ENCODE measurements at places on chromosomes 7 and 10.

DNA sequence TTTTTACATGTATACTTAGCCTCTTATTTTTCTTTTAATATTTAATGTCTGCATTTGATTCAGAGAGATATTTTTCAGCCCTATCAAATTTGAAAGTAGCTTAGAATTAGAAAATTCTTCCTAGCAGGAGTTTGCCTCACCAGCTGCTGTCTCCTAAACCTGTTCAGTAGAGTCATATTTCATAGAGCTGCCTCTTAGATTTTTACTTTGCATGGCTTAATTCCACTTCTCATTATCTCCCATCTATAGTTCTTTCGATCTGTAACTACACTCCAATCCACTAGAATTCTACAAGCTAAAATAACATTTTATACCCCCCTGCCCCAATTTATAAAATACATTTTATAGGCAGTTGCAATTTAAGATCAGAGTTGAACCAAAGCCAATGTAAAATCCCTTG, 227.0 kb downstream of the ANK3 start:
- DNase-seq, result no peak

GRCh38 chr7:31017721-31018120, 34.4 kb upstream of the ADCYAP1R1 start:
- no peak for DNase-seq

- DNase-seq, result no peak
Observed at GRCh38 chr10:15155978-15156656, 12.4 kb downstream of the NMT2 start.

DNA sequence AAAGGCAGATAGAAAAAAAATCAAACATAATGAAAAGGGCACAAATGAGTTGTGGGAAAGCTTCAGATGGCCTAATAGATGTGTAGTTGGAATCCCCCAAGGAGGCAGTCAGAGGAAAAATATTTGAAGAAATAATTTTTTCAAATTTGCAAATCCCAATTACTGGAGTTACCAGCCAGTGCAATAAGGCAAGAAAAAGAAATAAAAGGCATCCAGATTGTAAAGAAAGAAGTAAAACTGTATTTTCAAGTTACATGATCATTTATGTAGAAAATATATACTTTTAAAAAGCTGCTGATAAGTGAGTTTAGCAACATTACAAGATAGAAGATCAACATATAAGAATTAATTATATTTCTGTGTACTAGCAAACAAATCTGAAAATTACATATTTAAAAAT, 329.0 kb downstream of the SDK1 start:
- no peak for DNase-seq

GRCh38 chr10:6877722-6878392, 297.8 kb upstream of the PRKCQ start:
- DNase-seq, result no peak

DNA sequence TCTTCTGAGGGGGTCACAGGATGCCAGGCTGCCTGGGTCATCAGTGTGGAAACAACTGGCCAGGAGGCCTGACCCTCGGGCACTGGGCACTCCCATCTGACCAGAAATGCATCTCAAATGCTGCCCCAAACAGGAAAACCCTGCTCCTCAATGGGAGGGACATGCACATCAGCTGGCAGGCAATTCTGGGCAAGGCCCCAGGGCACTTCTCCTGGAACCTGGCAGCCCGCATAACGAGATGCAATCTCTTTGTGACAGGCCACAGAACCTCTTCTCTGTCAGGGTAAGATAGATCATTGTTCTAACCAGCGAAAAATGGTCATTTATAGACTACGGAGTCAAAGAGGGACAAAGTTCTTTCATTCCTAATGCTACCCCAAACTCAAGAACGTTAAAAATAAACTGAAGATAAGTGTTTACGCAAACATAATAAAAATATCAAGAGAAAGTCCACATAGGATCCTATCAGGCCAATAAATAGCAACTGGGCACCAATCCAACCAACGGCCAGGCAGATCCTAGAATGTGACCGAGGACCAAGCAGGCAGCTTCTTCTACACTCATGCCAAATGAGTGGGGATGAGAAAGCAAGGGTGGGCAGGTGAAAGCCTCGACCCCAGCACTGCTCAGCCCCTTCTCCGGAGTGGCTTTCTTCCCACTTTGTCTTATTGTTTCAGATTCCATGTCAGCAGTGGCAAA, 212.3 kb downstream of the TCERG1L start:
- DNase-seq, result no peak

GRCh38 chr7:74575083-74575784, 82.3 kb upstream of the GTF2I start:
- DNase-seq, result no peak

DNA sequence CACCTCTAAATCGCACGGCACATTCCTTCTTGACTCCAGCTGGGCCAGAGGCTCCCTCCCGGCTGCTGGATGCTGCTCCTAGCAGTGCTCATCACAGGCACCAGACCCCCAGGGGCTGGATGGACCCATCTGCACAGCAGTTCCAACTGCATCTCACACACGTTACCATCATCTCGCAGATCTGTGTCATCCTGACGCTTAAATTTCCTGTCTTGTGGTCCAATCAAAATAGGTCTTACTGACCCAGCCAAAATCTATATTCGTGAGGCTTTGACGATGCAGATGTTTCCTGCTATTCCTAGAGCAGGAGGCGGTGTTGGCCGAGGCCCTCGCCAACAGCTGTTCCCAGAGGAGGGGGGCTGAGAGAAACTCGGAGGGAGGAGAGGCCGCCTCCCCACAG, 108.0 kb downstream of the MKI67 start:
- no peak for DNase-seq

GRCh38 chr7:104217620-104218019, 9.8 kb upstream of the ORC5 start:
- no peak for DNase-seq

GRCh38 chr7:29955799-29956486, 33.7 kb downstream of the SCRN1 start:
- no peak for DNase-seq

GRCh38 chr10:86730227-86730626, 26.2 kb upstream of the BMPR1A start:
- no peak for DNase-seq
